ENCODE measurements at places on chromosomes 4 and X.

- no peak for DNase-seq
These were observed 17.8 kb upstream of the MCF2 start for GRCh38 chrX:139725720-139726119.

DNA sequence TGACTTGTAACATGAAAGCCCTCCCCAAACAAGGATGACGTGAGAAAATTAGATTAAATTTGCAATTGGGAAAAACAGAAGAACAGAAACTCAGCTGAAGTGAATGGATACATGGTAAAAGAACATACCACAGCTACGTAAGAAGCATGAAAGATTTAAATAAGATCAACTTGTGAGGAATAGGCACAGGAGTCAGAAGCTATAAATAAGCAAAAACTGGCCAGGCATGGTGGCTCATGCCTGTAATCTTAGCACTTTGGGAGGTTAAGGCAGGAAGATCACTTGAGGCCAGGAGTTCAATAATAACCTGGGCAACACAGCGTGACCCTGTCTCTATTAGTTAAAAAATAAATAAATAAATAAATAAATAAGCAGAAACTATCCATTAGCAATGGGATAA, 33.6 kb upstream of the ZCCHC13 start:
- DNase-seq: no peak

- no peak for DNase-seq
These were observed 12.3 kb downstream of the SCARB2 start for GRCh38 chr4:76201276-76201675.

- DNase-seq: no peak
These were observed 133.0 kb upstream of the RASGEF1B start for GRCh38 chr4:81604683-81605218.

DNA sequence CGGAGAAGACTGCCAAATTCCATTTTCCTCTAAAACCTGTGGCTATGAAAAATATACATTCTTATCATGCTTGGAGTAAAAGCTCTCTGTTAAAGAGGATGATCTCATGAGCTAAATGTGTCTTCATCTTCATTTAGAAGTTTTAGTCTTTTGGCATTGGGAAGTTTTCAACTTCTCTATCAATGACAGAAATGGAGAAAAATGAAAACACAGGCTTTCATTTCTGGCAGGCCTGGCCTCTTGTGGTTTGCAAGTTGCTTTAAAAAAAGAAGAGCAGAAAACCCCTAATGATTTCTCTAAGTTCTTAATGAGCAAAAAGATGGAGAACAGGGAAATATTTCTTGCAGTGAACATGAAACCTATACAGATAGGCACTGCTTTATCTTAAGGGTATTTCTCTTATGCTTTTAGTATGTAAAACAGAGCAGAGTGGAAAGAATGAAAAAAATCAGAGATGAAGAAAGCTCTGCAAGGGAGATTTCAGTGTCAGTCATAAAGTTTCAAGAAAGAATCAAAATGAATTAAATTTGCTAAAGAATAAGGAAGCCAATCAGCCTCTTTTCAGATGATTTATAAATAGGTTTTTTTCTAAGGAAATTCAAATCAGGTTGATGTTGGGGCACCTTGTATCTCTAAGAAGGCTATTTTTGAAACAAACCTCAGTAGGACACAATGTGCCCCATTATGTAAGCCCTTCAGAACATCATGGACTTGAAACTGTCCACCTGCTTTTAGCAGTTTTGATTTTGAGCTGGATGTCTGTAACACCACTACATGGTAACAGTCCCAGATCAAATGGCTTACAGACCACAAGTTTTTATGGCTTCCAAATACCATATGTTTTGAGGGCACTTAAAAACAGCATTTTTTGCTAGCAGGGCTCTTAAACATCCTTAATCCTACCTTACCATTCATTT, 225.0 kb downstream of the GRIA3 start:
- peak; percentile 17 for DNase-seq

DNA sequence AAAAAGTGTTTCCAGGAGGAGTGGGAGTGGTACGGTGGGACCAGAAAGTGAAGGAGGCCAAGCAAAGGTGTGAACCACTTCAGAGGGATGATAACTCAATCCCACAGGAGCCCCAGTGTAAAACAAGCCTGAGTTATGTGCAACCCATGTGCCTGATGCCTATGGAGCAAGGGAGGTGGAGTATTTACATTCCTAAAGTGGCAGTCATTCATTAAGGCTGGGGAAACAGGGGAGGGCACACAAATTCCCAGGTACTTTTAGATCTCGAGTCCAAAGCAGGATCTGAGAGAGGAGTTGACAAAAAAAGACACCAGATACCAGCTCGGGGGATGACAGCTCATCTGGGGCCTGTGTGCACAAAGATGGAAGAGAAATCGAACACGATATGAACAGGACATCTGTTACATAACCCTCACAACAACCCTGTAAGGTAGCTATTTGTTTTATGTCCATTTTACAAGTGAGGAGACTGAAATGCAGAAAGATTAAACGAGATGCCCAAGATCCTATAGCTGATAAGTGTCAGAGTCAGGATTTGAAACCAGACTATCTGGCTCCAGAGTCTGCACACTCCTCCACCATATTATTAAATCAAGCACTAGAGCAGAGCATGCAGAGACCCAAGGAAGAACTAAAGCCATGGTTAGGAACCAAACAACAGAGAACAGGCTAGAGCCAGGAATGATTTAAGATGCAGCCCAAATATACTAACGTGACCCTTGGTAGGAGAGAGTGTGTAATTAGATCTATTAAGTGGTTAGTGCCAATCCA, 91.9 kb upstream of the MAPK10 start:
- DNase-seq: no peak

DNA sequence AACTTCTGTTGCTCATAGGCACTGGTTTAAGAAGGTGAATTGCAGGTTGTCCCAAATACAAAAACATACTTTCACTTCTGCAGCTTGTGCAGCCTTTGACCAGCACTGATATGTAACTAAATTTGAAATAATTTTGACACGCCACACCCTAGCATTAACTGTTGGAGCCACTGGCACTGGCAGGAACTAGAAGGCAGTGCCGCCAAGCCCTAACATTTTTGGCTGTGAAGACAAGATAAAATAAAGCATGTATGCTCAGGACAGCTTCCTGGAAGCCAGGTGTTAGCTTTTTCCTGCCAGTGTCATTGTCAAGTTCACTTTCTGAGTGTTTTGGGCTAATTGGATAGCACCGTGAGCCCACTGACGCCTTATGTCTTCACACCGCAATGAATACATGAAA, 65.3 kb upstream of the FBXW7 start:
- no peak for DNase-seq

- DNase-seq: no peak
These were observed 210.7 kb downstream of the PPP3CA start for GRCh38 chr4:101136373-101137370.

DNA sequence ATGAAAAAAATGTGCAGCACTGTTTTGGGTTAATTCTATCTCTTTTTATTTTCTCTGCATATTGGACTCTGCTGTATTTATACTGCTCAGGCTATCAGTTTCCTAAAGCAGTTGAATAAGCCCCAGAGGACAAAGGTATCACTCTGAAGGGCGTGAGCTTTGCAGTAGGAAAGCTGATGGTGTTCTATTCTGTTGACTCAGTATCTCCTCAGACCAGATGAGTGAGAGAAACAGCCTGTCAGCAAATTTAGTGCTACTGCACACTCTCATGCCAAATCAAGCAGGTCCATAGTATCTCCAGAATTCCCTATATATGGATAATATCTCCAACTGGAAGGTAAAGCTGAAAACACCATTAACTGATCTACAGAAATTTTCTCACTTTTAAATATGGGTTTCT, 132.3 kb upstream of the UGT8 start:
- DNase-seq: no peak

GRCh38 chr4:85446141-85446861, 28.6 kb upstream of the ARHGAP24 start:
- DNase-seq: no peak

DNA sequence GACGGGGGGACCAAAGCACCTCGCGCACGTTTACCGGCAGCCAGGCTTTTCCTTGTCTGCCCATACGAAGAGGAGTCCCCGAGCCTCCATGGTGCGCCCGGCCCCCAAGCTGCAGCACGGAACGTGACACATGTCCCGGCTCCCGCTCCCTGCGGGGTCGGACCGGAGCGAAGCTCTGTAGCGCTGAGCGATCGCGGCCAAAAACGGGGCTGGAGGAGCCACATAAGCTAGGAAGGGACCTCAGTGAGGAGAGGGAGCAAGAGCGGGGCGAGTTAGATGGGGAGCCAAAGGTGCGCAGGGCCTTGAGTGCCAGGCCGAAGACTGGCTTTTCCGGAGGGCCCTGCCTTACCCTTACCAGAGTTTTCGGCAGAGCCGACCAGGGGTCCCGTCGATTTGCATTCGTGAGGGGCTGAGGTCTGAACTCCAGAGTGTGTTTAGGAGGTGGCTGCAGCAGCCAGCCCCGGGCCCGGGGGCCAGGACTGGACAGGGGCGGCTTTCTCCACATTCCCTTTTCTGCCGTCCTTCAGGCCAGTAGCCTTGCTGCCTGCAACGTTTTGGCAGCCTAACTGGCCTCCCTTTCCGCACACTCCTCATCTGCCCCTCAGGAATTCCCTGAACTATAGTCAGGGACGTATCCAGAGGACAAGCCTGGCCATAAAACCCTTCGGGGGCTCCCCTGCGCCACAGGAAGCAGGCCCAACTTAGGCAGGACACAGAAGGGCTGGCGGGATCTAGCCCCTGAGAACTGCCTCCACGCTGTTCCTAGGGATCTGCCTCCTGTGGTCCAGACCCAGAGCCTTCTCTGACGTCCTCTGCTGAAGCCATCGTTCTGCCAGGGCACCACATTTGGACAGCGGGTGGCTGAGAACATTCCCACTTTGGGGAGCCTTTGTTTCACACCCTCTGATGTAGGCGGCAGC, 689 bp downstream of the SSR4 start:
- DNase-seq: no peak

GRCh38 chr4:120434756-120435155, 368.1 kb upstream of the MAD2L1 start:
- no peak for DNase-seq

DNA sequence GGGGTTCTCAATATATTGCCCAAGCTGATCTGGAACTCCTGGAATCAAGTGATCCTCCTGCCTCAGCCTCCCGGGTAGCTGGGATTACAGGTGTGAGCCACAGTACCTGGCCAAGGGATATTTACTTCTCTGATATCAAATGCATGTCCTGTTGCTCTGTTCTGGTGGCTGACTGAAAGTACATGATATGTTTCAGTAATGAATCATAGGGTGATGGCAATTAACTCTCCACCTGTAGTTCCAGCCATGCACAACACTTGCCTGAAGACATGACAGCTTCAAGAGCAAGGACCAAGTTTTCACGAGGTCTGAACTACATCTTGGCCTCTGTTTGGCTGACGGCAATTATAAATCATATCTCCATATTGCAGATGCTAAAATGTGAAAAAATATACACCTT, 9.1 kb downstream of the ZCCHC4 start:
- DNase-seq: no peak

- no peak for DNase-seq
These were observed 1.6 kb downstream of the PI4K2B start for GRCh38 chr4:25235401-25235800.

DNA sequence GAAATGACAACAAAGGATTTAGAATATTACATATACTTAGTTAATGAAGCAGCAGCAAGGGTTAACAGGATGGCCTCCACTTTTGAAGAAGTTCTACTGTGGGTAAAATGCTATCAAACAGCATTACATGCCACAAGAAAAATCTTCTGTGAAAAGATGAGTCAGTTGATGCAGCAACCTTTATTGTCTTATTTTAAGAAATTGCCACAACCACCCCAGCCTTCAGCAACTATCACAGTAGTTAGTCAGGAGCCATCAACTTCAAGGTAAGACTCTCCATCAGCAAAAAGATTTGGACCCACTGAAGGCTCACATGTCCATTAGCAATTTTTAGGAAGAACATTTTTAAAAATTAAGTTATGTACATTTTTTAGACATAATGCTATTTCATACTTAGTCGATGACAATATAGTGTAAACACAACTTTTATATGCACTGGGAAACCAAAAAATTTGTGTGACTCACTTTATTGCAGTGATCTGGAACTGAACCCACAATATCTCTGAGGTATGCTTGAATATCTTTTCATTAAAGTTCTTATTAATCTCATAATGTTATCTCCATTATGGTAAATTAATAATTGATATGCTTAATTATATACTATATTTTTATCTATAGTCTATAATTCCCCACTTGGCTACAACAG, 81.2 kb downstream of the SPCS3 start:
- no peak for DNase-seq

DNA sequence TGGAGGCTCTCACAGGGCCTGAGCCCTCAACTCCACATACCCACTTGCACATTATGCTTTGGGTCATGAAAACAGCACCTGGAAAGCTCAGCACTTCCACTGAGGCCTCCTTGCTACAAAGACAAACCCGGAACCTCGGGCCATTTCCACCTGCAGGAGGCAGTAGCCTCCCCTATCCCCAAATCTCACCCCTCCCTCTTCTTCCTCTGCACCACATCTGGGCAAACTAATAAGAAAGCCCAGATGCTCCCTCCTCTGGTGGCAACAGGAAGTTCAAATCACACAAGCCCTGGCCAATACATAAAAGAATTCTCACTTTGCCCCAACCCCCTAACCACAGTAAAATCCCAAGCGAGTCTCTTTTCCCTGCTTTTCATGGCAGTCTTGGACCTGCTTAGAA, 136.4 kb downstream of the MAPK10 start:
- DNase-seq: peak; percentile 24

- DNase-seq: no peak
These were observed 48.5 kb downstream of the PRKX start for GRCh38 chrX:3664921-3665320.

DNA sequence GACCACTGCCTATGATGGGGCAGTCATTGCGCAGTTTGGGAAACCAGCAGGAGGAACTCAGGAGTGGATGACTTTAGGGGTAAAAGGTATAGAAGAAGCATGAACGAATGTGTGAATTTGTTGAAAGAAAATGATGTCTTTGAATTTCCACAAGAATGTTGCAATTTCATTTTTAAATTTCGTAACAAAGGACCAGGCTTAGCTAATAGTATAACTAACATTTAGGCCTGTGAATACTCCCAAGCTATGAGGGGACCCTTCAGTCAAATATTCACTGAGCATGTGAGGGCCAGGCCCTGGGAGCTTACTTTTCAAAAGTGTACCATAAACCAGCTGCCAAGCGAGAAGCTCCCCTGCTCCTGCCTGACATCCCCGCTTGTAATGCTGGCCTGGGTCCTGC, 5.3 kb downstream of the MPC1L start:
- DNase-seq: no peak

DNA sequence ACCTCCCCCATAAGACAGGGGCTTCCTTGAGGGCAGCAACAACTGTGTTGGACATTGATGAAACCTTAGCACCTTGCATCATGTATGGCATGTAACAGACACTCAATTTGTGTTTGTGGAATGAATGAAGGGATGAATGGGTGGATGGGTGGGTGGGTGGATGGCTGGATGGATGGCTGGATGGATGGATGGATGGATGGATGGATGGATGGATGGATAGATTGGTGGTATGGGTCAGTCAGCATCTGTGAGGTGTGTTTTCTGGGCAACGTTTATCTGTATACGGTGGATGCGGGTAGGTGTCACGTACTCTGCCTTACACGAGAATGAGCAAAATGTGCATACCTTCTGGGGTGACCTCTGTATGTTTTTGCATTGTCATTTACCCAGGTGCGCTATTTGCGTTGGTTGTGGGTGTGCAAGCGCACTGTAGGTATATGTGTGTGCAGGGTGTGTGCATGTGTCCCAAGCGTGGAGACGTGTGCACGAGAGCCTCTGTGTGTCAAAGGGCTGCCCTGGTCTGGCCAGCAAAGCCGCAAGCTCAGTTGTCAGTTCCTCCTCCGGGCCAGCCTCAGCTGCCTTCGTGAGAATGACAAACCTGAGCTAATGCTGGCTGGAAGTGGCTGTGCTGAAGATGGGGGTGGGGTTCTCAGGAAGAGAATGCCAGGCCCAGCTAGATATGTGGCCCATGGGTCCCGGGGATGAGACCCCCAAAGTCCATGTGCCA, 26.5 kb downstream of the ELF4 start:
- no peak for DNase-seq
